AG08396 (cell line): ENCODE measurements at places on chromosomes 1 and 21.

DNA sequence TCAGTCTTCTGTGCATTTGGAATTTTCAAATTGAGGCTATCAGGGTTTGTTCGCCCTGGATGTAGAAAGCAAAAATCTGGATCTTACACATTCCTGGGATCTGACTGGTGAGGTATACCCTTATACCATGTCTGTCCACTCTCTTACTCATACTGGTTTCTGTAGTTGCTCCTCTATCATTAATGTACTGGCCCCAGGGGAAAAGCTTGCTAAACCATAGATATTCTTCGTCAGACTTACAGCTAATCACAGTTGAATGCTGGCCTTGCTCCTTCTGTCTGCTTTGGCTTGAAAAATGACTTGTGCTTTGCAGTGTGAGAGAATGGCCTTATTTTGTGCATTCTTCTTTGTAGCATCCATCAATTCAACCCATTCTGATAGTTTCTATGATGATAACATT lies 30.5 kb downstream of the TBCE start:
- DNase-seq = peak; percentile 39

DNA sequence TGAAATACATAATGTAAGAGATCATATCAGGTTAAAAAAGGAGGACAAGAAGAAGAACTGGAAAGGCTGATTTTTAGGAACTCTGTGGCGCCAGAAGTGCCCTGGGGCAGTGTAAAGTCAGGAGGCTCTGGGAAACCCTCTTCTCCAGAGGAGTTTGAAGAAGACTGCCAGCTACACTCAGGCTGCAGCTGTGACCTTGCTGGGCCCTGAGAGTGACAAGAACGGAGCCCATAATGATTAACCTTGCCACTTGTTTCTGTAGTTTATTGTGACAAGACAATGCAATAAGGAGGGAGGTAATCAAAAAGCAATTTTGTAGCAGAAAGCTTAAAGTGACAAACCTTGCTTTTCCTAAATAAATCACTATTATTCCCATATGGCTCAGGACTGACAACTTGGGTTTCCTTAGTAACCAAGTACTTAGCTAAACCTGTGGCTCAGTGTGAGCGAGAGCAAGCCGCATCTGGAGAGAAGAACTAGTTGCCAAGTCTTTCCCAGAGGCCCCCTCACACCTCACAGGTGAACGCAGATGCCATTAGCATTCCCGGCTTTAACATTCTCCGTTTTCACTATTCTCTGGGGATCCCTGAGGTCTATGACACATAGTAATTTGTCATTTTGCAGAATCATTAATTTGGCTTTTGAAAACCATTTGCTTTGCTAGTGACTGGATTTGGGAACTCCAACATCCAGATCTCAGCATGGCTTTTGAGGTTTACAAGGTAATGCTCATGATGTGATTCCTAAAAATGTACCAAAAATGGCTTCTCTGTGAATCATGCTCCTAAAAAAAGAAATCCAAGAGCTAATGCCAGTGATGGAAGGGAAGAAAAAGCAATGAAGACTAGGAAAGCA lies 115.9 kb downstream of the OMA1 start:
- DNase-seq = no peak

- peak; percentile 13 for DNase-seq
These were observed 130.3 kb downstream of the FGGY start for GRCh38 chr1:59427155-59427554.

DNA sequence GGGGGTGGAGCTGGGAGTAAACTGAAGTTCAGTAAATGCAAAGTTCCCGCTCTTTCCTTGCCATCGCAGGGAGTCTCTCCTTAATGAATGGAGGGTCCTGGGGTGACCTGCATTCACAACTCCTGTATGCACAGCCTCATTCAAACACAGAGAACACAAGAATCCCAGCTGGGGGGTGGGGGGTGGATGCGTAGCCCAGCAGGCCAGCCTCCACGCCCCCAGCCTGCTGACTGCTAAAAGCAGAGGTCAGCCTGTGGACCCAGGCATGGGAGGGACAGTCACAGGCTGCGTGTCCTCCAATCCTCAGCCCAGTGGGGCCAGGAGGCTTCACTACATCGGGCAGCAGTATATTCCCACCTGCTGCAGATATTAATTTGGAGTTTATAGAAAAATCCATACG lies 263.1 kb downstream of the GRIK3 start:
- no peak for DNase-seq

DNA sequence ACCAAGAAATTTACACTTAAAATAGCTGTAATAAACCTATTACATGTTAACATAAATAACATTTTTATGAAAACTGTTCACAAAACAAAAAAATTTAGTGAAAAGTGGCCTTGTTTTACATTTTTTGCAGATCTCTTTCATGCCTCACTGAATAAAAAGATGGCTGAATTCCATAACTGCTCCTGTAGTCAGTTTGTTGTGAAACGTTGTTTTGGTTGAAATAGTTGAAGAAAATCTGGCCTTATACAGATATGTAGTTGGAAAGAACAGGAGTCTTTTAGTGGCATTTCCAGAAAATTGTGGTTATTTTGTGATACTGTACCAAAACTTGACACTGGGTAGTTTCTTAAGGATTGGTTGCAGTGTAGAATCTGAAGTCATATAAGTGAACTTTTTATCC lies 18.1 kb downstream of the ITSN1 start:
- DNase-seq = no peak

DNA sequence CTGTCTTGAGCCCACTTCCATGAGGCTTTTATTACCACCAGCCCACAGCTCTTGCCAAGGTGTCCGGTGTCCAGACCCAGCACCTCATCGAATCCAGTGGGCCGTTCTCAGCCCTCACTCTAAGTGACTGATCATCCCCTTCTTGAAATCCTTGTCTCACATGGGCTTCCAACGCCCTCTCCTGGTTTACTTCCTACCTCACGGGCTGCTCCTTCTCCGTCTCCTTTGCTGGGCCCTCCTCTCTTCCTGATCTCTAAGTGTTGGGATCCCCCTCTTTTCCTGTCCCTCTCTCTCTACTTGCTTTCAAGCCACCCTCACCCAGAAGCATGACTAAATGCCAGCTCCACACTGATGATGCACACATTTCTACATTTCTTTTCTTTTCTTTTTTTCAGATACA lies 9.0 kb upstream of the RHBG start:
- DNase-seq = peak; percentile 50

- DNase-seq = no peak
These were observed 59.2 kb upstream of the IVNS1ABP start for GRCh38 chr1:185376288-185376687.

- no peak for DNase-seq
These were observed 14.2 kb downstream of the PTP4A2 start for GRCh38 chr1:31923901-31924535.

GRCh38 chr1:204136814-204137213 lies 15.0 kb downstream of the ETNK2 start:
- no peak for DNase-seq

DNA sequence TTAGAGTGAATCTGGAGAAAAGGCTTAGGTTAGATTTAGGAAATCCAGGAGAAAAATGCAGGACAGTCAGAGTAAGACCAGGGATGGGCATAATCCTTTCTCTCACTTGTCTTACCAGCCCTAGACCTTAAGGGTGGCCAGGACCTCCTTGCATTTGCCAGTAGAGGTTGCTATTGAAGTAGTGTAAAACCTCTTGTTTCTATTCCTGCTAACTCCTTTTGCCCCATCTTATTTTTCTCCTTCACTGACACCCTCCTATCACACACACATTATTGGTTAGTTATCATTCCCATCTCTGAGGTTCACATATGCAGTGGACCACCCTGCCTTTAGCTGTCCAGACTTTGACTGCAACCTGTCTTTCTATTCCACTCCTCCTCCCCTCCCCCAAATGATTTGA lies 75.0 kb upstream of the MACF1 start:
- DNase-seq = peak; percentile 21

- no peak for DNase-seq
These were observed 58.0 kb downstream of the KAZN start for GRCh38 chr1:14656384-14656937.

- no peak for DNase-seq
These were observed 50.6 kb downstream of the FAAP20 start for GRCh38 chr1:2143814-2144500.

DNA sequence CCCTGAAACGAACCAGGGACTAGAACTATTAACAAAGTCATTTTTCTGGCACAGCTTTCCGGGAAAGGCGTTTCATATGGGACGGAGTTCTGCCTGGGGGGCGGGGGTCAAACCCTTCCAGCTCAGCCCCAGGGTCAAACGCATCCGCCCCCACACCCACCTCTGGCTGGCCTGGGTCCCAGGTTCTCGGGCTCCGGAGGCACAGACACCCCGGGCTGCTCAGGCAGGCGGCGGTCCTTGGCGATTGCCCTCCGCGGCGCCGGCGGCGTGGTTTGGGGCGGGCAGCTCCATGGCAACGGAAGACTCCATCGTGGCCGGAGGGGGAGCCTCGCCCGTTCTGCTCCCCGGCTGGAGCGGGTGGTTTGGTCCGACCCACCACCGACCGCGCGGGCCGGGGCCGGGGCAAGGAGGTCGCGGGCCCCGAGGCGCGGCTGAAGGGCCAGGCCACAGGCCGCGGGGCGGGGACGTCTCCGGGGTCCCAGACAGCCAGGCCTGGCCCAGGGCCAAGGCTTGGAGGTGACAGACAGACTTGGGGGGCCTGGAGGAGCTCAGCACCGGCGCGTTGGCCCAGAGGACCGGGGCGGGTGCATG lies at the start of gene CFAP74:
Gene CFAP74, minus strand, starts transcription at position 246 of the 591 bp plus-strand sequence. CDS start 12,830 bp downstream, outside the sequence.
- peak; percentile 78 for DNase-seq

GRCh38 chr1:202858331-202858730 lies 30.6 kb downstream of the RABIF start:
- no peak for DNase-seq

GRCh38 chr21:43209575-43210453 lies 41.0 kb downstream of the CRYAA start:
- DNase-seq = no peak

DNA sequence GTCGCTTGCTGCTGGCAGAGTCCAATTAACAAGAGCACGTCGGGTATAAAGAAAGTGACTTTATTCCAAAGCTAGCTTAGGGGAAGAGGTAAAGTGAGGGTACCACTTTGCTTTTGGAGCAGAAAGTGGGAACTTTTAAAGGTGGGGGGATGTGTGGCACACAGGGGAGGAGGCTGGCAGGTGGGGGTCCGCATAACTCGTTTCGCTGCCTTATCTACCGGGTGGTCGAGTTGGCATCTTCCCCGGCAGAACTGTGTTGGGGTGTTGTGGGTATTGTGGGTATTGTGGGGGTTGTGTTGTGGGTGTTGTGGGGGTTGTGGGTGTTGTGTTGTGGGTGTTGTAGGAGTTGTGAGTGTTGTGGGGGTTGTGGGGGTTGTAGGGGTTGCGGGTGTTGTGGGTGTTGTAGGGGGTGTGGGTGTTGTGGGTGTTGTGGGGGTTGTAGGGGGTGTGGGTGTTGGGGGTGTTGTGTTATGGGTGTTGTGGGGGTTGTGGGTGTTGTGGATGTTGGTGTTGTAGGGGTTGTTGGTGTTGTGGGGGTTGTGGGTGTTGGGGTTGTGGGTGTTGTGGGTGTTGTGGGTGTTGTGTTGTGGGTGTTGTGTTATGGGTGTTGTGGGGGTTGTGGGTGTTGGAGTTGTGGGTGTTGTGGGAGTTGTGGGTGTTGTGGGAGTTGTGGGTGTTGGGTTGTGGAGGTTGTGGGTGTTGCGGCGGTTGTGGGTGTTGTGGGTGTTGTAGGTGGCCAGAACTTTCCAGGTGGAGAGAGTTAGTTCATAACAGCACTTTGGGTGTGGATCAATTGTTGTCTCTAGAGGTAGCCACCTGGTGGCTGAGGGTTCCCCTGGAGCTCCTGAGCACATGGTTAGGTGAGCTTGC lies 52.7 kb downstream of the AGPAT3 start:
- no peak for DNase-seq

- DNase-seq = no peak
These were observed 128.7 kb downstream of the RPS6KC1 start for GRCh38 chr1:213179784-213180183.
